ENCODE measurements at places on chromosomes 6 and 20.

GRCh38 chr20:13455713-13456112 is 183.0 kb downstream of the TASP1 start:
- DNase-seq: no peak

GRCh38 chr20:62263396-62263795 is 25.1 kb downstream of the OSBPL2 start:
- DNase-seq: no peak

DNA sequence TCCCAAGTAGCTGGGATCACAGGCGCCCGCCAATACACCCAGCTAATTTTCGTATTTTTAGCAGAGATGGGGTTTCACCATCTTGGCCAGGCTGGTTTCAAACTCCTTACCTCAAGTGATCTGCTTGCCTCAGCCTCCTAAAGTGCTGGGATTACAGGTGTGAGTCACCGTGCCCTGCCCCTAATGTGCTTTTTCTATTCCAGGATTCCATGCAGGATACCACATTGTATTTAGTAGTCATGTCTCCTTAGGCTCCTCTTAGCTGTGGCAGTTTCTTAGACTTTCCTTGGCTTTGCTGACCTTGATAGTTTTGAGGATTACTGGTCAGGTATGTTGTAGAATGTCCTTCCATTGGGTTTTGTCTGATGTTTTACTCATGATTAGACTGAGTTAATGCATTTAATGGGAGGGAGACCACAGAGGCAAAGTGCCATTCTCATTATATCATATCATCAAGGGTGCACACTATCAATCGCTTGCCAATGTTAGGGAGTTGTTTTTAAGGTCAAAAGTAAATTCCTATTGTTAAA is 39.6 kb upstream of the TNFAIP3 start:
- no peak for DNase-seq

DNA sequence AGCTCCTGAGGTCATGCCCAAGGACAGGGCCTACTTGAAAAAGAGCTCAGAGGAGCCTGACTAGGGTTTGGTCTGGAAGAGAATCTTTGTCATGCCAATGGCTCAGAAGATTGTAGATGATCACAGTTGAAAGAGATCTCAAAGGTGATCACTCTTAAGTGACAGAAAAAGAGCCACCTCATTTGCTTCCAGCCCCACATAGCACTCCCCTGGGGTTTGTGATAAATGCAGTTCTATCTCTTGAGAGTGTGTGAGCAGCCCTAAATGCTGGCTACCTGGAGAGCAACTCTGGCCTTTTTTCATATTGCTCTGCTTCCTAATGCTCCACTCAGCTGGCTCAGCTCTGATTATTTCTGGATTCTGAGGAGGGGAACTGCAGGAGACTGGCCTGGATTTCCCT is 39.3 kb downstream of the KLHL32 start:
- no peak for DNase-seq

GRCh38 chr6:157291356-157291755 is 32.0 kb downstream of the TMEM242 start:
- DNase-seq: no peak

DNA sequence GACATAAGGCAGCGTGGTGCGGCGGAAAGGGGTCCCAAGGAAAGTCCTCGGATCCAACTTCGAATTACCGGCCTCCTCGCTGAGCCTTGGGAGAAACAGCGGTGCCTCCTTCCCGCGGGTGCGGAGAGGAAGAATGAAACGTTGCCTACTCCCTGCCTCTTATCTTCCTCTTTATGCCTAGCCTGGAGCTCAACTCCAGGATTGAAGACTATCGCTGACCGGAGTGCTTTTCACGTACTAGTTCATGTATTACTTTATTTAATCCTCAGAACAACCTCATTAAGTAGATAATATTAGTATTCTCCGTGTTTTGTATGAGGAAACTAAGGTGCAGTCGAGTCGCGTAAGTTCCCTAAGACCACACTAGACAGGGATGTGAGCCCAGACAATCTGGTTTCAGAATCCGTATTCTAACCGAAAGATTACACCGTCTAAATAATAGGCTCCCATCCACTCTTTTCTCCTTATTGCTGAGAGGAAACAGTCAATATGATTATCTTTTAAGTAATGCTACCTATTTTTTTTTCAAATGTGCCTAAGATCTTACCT is 793 bp upstream of the PDSS2 start:
- no peak for DNase-seq

- no peak for DNase-seq
Measured at GRCh38 chr6:71335544-71335943, 46.9 kb downstream of the OGFRL1 start.

DNA sequence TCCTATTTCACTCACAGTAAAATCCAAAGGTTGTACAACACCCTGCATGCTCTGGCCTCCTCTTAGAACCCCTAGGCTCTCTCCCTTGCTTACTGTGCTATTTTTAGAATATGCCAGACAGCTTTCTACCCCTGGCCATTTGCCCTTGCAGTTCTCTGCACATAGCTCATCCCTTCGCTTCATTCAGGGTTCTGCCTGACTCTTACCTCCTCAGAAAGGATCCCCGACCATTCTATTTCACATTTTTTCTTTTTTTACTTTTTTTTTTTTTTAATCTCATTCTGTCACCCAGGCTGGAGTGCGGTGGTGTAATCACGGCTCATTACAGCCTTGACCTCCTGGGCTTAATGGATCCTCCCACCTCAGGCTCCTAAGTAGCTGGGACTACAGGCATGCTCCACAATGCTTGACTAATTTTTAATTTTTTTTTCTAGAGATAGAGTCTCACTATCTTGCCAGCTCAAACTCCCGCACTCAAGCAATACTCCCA is 33.6 kb downstream of the COMMD7 start:
- DNase-seq: no peak

DNA sequence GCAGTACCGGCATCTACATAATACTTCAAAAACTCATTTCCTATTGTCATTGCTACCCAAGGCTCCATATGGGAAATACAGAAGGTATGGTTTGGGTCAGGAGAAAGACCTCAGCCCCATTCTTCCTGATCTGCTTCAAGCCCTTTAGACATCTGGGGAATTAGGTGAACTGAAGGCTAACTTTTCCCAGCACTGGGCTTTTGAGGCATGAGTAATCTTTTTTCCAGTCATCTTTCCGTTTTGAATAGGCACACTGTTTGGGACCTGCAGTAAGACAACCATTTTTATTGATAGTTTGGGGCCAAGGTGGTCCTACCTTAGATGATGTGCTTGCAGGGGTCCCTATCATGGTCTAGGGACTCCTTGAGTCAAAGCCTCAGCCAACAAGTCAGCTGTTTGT is 198.4 kb downstream of the HAO1 start:
- no peak for DNase-seq

DNA sequence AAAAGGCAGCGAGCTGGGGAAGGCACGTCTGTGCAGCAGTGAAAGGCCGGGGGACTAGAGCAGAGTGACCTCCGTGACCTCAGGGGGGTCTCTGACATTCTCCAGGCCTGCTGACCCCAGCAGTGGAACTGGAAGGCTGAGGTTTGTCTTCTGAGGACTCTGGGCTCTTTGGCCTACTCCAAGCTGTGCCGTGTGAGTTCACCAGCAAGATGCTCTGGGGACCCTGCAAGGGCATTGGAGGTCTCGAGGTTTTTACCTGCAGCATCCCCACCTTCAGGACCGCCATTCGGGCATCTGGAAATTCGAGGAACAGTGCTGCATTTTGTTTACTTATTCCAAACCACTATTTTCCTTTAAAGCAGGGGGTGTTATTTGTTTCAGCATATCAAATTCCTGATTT is 140.9 kb downstream of the PHACTR3 start:
- no peak for DNase-seq

GRCh38 chr20:14991023-14991422 is 653.6 kb upstream of the FLRT3 start:
- no peak for DNase-seq

GRCh38 chr6:20819774-20820400 is 285.6 kb downstream of the CDKAL1 start:
- no peak for DNase-seq

DNA sequence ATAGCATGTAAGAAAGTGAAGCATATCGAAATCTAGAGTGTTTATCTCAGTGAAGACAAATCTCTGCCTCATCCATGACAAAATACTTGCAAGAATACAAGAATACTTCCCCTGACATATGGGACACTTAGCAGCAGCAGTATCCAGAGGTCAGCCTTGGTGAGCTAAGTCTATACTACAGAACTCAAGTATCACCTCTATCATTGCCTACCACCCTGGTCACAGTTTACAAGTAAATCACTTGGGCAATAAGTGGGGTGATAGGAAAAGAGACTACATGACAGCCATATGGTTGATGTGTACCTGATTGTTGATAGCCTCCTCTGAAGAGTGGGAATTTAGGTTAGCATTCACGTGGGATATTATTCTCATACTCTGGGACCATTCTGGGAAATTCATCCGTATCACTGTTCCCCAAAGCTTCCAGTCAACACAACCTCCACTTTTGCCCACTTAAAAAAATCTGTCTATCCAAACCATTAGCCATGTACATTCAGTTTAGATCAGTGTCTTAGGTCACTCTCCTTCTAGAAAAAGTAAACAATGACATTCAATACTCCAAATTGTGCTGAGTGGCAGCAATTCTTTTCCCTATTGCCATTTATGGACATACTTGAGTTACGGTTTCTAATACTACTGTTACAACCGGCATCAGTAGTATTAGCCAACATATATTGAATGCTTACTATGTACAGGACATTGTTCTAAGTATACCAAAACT is 118.2 kb upstream of the PRSS16 start:
- DNase-seq: no peak

- no peak for DNase-seq
Measured at GRCh38 chr6:168222115-168223043, 97.2 kb downstream of the DACT2 start.

DNA sequence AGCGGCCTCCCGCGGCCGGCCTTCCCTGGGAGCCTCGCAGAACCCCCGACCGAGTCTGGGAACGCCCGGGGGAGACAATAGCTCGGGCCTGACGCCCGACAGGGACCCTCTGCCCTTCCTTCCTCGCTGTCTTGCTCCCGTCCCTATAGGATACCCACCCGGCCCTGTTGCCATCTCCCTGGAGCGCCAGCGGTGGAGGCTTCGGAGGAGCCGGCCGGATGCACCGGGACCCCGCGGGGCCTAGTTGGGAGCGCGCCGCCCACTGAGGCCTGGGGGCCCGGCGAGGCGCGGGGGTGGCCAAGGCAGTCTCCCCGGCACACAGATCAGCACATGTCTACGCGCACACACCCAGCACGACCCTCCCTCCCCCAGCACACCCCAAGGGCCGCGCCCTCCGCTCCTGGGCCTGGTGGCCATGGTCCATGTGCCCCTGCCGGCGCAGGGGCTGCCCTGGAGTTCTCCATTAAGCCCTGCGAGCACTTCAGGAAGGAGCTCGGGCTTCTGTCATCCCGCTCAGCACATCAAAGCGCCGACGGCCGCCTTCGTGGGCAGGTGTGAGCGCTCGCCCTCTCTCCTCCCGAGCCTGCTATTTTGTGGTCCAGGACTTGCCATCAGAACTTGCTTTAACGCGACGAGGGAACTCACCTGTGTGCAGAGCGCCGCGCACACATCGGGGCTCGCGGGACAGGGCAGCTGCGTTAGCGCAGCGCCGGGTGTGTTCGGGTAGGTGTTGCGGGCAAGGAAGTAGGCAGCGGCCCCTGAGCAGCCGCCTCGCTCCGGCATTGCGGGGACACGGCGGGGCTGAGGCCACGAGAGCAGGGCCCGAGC is 3.7 kb downstream of the FOXF2 start:
- no peak for DNase-seq

DNA sequence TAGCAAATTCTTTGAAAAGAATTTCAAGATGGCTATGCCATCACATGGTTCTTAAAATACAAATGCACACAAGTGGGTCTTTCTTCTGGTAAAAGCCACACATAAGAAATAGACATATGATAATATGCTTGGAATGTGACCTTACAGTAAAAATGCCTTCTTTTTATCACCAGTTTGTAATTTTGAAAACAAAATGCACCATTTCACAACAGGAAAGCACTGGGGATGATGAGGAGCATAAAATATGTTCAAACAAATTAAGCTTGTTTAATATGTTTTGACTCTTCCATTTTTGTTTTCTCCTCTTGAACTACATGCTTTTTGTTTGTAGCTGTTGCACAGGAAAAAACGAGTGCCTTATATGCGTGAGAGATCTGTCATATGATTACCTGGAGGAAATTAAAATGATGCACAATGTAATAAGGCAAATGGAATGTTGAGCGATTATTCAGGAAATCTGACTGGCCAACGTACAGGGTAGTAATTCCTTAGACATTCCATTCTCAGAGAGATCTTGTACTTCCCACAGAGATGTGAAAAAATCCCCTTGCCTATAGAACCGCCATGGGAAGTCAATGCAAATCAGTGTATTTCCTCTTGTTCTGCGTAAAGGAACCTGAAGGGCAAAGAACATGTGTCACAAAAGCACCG is 911.6 kb downstream of the TFAP2A start:
- no peak for DNase-seq

- no peak for DNase-seq
Measured at GRCh38 chr6:134624781-134625180, 306.9 kb upstream of the SGK1 start.

- DNase-seq: no peak
Measured at GRCh38 chr6:2558098-2558680, 192.5 kb downstream of the MYLK4 start.

DNA sequence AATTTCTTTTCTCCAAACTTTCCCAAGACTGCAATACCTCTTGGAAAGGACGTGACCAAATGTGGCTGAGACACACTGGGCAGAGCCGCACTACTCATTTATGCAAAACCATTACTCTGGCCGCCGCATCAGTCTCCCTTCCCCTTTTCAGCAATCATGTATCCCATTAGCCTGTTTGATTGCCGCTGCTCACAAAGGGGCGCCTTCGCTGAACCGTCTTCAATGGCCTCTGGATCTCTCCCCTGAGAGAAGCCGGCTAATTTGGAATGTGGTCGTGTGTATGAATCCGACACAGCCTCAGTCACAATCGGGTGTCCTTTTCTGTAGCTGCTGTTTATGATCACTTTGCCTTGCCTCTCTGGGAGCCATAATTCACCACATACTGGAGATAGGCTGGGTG is 361.1 kb downstream of the ZFAND3 start:
- no peak for DNase-seq

DNA sequence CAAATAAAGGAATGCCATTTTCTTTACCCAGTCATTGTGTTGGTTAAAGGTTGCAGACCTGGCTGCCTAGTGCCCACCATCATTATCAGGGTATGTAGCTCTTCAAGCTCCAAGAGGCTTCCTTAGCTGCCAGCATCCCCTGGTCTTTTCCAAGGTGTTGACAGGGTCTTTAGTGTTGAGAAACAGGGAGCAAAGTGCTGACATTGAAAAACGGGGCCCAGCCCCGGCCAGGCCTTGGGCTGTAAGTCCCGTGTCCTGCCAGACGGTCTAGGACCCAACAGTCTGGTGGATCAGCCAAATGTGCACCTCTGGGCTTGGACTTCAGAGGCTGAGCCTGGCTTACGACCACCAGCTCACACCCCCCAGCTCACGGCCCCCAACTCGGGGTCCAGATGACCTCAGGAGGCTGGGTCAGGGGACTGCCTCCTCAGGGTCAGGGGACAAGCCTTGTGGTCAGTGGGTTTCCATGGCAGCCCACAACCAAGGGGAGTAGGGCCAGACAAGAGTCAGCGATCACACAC is 114.4 kb upstream of the MLN start:
- no peak for DNase-seq

DNA sequence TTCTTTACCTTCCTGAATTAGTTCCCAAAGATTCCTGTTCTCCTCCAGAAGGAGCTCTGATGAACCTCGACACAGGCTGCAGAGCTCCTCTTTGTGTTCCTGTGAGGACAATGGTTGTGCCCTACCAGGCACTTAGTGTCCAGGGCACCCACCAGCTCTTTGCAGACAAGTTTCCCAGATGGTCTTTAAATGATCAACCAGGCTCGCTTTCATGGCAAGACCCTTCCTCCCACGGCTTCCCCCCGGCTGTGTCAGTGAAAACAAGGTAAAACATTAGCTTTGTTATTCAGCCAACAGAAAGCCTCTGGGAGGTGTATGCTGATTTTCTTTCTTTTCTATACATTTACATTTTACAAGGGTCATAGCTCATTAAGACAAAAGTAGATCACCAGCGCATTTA is 32.3 kb upstream of the CNKSR3 start:
- DNase-seq: no peak

All from stimulated activated CD8-positive, alpha-beta memory T cell treated with anti-CD3 and anti-CD28 coated beads, Interleukin-15, amount 100 ng/mL, for 48 hours (primary cell).